Stimulated activated CD4-positive, alpha-beta T cell treated with anti-CD3 and anti-CD28 coated beads, TNF-alpha, amount 100 ng/mL, for 4 hours (primary cell): ENCODE measurements at places on chromosomes 5 and 9.

DNA sequence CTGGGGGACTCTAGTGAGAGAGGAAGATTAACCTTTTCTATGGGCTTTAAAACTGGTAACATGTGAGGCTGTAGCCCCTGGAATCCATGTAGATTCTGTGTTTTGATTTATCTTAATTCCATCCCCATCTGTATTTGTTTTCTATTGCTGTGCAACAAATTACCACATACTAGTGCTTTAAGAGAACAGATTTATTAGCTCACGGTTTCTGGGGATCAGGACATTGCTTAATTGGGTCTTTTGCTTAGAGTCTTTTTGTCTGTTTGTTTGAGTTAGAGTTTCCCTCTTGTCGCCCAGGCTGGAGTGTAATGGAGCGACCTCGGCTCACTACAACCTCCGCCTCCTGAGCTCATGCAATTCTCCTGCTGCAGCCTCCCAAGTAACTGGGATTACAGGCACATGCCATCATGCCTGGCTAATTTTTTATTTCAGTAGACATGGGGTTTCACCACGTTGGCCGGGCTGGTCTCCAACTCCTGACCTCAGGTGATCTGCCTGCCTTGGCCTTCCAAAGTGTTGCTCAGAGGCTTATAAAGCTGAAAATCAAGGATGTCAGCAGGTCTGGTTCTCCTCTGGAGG lies 29.9 kb upstream of the GNA14 start:
- DNase-seq, result no peak

- DNase-seq, result no peak
These were observed 32.8 kb upstream of the TNFAIP8 start for GRCh38 chr5:119322948-119323537.

DNA sequence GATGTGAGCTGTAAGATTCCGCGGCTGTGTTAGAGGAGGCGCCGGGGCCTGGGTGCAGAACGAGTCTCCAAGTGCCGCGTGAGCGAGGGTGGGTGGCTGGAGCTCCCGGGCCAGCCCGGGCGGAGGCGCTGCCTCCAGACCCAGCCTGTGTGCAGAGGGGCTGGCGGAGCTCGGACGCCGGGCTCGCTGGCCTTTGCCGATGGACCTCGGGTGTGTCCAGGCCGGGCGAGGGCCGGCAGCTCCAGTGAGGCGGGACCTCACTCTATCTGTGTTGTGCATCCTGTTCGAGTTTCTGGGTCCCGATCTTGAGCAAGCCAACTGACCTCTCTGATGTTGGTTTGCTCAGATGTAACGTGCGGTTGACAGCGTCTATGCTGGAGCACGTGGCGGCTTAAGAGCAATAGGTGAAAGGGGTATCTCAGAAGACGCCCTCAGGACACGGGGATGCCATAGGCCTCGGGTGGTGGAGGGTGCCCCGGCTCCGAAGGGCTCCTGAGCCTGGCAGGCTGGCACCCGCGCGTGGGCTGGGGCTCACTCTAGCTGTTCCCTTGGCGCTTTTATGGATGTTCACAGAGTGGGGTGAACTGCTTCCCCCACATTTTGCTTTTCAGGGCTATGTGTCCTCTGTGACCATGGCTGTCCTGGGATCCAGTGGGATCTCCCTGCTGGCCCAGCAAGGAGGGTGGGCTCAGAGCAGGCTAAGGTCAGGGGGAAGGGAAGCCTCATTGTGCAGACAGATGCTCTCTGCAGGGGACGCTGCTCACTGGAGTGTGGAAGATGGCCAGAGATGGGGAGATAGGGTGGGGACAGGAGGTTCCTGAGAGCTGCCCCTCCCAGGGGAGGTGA lies 69.8 kb downstream of the MRPL36 start:
- no peak for DNase-seq

- DNase-seq, result no peak
These were observed 98.7 kb downstream of the ADCY2 start for GRCh38 chr5:7494481-7495130.

- DNase-seq, result no peak
These were observed 76.6 kb upstream of the PRRC1 start for GRCh38 chr5:127440831-127441230.

- DNase-seq, result no peak
These were observed 477.8 kb downstream of the SPATA31A7 start for GRCh38 chr9:61667559-61668121.

GRCh38 chr5:53874409-53874808 lies 314.0 kb downstream of the NDUFS4 start:
- no peak for DNase-seq

DNA sequence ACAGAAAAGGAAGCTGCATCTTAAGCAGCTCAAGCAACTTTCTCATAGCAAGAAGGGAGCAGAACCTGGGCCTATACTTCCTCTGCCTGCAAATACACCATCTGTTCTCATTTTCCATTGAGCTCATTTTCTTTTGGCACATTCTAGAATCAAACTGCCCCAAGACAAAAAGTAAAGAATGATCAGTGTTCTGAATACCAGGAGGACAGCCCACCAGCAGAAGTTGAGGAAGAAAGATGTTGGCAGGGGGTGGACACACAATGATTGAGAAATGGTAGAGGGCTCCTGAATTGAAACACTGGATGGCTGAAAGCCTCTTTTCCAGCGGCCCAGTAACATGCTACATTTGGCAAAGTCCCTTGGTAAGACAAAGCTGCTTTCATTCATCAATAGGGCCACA lies 171.8 kb downstream of the MED10 start:
- no peak for DNase-seq

DNA sequence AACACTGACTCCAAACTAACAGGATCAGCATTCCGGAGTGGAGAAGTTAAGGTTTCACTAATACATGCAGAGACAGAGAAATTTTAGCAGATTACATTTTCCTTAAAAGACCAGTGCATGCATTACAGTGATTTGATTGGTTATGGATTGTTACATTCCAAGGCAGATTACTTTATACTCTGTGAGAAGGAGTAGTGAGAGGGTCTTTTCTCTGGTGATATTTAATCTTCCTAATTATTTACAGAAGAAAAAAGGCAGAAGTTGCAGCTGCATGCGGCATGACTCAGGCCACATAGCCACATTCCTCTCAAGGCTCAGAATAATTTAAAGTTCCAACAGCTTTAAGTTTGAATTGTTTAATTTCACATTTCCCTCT lies 53.0 kb upstream of the PDZD2 start:
- no peak for DNase-seq

- no peak for DNase-seq
These were observed 12.8 kb upstream of the TMEM245 start for GRCh38 chr9:109132567-109133021.

DNA sequence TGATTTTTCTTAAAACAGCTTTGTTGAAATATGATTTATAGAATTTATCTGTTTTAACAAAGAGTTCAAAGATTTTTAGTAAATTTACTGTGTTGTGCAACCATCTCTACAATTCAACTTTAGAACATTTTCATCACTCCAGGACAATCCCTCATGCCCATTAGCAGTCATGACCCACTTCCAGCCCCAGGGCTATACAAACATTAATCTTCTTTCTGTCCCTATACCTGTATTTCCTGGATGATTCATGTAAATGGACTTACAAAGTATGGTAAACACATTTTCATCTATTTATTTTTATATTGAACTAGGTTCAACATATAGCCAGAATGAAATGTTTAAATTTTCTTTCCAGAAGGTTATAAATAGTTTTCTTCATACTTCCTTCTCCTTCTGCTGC lies 127.8 kb upstream of the CCDC180 start:
- no peak for DNase-seq

DNA sequence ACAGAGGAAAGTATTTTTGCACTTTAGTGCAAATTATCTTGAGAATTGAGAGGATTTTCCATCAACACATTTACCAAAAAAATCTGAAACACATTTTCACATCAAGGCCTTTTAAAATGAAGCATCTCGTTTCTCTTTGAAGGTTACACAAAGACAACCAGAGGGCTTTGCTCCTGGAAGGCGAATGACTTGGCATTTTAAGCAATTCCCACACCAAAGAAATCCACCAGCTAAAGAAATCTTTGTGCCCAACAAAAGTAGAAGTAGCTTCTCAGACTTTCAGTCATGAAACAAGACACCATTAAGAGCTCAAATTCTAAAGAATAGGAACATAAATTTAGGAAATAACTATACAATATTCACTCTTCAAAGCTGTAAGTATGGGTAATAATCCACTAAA lies 59.9 kb downstream of the HABP4 start:
- DNase-seq, result no peak

GRCh38 chr5:62631909-62632580 lies 53.4 kb downstream of the LRRC70 start:
- no peak for DNase-seq

DNA sequence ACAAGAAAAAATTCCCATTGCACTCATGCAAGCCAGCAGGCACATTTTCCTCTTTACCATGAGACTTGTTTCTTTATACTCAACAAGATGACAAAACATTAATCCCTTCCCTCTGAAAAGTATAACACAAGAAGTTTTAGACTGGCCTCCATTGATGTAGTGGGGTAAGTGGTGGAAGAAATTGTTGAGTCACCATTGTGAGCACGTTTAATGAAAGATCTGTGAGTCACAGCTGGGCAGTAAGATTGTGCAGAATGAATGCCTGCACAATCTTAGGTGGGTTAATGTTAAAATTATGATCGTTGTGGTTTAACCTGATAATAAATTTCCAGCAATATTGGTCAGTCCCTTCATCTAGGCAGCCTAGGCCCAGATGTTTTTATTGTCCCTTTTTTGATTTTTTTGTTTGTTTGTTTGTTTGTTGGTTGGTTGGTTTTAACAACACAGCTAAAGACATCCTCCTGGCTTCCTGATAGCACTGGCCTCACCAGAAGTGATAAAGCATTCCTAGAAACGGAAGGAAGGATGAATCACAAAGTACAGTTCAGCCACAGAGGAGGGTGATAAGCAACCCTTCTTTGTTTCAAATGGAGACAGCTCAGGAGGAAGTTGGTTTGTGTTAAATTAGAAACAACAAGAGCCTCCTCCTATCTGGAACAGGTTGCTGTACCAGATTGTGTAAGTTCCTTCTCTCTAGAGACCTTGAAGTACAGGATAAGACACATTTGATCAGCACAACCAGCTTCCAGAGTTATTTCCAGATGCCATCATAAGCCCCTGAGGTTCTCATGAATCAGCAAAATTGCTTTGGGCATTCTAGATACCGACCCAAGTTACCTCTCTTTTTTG lies 40.3 kb downstream of the SLC24A2 start:
- no peak for DNase-seq

DNA sequence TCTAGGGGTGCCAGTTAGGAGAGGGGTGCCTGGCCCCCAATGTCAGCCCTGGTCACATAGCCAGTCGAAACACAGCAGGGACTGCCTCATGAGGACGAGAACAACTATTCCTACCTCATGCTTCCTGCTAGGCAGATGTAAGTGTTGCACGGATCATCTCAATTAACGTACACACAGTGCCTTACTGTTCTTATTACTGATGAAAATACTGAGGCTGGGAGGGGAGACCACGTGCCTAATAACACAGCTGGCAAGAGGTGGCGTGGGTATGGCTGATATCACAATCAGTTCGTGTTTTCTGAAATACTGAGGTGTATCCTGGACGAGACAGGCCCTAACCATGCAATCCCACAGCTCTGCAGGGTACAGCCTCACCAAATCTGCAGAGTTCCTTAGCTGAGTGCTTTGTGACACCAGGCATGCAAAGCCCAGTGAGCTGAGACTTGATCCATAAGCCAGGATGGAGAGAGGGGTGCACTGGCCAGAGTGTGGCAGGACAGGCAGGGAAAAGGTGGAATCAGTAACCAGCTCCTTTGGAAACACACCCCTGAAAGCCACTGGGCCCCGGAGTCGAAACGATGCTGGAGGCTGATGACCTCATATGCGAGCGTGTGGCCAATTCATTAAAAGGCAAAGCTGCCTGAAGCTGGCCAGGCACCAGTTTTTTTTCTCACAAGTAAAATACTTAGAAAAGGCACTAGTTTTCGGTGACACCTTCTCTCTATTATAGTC lies 63.9 kb downstream of the PRRT1B start:
- DNase-seq, result no peak

GRCh38 chr5:175796536-175797499 lies 74.6 kb upstream of the CPLX2 start:
- peak; percentile 43 for DNase-seq

DNA sequence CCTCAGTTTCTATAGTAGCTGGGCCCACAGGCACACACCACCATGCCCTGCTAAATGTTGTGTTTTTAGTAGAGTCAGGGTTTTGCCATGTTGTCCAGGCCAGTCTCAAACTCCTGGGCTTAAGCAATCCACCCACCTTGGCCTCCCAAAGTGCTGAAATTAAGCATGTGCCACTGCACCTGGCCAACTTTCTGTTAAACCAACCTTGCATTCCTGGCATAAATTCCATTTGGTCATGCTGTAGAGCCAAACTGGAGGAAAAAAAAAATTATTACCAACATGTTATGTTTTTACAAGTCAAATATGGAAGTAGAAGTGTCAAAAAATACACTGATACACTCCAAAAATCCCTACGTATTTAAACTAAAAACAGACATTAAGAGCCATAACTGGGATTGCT lies 54.1 kb downstream of the ERMP1 start:
- no peak for DNase-seq

DNA sequence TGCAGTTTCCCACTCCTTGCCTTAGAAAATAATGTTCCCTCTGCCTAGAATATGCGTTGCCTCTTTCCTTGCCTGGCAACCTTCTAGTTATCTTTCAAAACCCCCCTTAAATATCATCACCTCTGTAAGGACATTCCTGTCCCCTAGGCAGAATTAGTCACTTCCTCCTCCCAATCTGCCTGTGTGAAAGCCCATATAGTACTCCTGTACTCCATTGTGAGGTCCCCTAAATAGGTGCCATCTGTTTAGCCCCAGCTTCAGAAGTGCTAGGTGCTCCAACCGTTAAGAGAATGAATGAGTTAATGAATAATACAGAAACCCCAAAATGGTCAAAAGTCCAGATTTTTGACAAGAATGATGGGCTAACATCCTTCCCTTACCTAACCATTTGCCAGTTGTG lies 181.4 kb downstream of the GDNF start:
- DNase-seq, result no peak

- DNase-seq, result no peak
These were observed 98.8 kb upstream of the NR4A3 start for GRCh38 chr9:99722877-99723276.
